ENCODE measurements at places on chromosomes 2 and 18.

GRCh38 chr18:11052800-11053199 lies 96.6 kb downstream of the PIEZO2 start:
- no peak for DNase-seq

DNA sequence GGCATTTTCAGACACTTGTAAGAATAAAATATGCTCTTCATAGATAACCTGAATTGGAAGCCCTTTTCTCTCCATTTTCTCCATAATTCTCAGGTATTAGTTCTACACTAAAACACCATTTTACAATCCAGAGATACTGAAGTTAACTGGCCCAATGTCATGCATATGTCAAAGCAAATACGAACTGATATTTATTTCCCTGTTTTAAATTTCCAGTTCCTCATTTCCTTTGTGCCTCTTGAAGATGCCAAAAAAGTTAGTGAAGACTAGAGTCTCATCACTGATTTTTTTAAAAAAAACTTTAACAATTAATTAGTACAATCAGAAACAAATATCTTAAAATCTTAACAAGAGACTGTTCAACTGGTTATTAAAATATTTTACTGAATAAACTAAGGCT lies 52.8 kb upstream of the ITGB6 start:
- DNase-seq = no peak

DNA sequence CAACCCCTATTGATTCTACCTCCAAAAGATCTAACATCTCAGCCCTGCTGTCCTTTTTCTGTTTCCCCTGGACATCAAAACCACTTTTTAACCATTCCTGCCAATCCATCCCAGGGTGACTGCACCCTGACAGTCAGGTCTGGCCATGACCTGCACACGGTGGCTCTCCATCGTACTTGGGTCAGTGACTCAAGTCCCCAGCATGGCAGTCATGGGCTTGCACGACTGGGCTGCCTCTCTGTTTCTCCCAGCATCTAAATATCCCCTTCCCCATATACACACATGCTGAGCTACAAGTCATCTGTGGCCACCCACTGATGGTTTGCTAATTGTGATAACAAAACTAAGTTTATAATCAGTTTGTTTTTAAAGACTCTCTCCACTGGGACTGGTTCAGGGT lies 6.6 kb downstream of the NCK2 start:
- DNase-seq = no peak

DNA sequence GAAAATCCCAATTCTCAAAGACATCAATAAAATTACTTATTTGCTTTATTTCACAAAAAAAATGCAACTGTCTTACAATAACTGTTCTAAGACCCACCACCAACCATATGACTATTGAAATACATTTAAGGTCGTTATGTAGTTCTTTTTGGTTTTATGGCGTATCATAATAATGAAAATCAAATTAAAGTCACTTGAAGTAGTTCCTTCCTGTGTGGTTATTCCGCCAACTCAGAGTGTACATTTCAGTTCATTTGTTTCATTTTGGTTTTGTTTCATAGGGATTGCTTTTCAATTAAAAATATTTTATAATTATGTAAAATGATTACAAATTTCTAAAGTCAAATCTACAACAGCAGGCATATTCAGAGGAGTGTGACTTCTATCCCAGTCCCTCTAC lies 45.9 kb upstream of the AAK1 start:
- no peak for DNase-seq

- DNase-seq = no peak
Observed at GRCh38 chr2:190792956-190793888, 87.4 kb upstream of the GLS start.

- no peak for DNase-seq
Observed at GRCh38 chr2:235002198-235003095, 50.6 kb downstream of the SH3BP4 start.

- DNase-seq = no peak
Observed at GRCh38 chr2:70639841-70640436, 86.3 kb upstream of the TGFA start.

DNA sequence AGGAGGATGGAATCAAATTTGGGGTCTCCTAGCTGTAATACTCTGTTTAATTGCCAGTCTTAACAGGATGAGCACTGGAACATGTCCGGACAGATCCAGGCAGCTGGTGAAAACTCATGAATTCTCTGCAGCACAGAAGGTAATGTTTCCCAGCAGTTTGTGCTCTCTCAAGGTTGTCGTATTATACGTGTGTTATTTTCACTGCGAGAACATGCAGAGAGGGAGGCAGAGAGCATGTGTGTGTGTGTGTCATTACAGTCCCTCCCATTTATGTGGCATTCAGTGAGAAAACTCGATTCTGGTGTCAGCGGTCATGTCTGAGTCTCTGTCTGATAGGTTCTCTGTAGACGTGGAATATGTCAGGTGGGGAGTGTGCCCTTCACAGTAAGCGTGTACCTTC lies 150.2 kb upstream of the POU3F3 start:
- DNase-seq = no peak

GRCh38 chr2:230434677-230435324 lies 18.8 kb downstream of the SP100 start:
- DNase-seq = no peak

- DNase-seq = no peak
Observed at GRCh38 chr2:203880557-203881125, 13.1 kb downstream of the CTLA4 start.

DNA sequence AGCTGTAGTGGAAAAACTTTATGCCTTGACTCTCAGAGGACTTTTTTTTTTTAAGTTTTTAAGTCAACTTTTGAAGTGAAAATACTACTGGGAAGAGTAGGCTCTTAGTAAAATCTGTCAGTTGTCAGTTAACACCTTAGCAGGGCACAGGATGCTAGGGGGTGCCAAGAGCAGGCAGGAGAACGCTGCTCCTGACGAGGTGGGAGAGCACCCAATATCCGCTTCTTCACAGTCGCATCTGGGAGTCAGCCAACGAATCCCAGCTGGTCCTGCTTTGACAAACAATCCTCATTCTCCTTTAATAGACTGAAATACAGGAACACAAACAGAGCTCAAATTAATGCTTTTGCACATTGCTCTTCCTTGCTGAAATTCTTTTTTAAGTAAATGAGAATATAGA lies 709.5 kb upstream of the ACVR2A start:
- no peak for DNase-seq
